ENCODE measurements at places on chromosomes 2 and 18. TPM values are rescaled to one million over a fixed set of nuclear protein-coding genes. Genes with fewer than 3 reads are reported as not detected.

The GNAL gene
- total RNA-seq: 1.1 TPM

The CPSF3 gene
- total RNA-seq: 17.1 TPM

The LCT gene
- not detected for total RNA-seq

The CFAP65 gene
- total RNA-seq: not detected

The SERPINB2 gene
- not detected for total RNA-seq

The CCDC195 gene
- total RNA-seq: not detected

Data from cardiac septum (tissue), 1 donor.